ENCODE measurements at places on chromosomes 16 and 17.

DNA sequence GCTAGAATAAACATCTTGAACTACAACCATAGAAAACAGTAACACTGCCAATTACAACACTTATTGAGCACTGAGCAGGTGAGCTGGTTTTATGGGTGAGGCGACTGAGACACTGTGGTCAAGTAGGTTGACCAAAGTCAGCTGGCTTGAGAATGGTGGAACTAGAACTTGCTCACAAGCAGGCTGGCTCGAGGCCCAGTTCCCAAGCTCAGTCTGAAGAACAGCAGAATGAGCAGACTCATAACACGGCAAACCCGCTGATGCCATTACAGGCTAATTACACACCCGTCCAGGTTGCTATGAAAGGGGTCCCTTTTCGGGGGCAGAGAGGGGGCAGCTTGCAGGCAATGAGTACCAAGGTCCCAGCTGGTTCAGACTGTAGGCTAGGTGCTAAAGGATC, 6.5 kb downstream of the ZZEF1 start:
- DNase-seq, result no peak

- DNase-seq, result no peak
These were observed 32.5 kb upstream of the CLEC3A start for GRCh38 chr16:77989846-77990245.

- no peak for DNase-seq
These were observed 36.1 kb downstream of the HIC1 start for GRCh38 chr17:2090804-2091534.

DNA sequence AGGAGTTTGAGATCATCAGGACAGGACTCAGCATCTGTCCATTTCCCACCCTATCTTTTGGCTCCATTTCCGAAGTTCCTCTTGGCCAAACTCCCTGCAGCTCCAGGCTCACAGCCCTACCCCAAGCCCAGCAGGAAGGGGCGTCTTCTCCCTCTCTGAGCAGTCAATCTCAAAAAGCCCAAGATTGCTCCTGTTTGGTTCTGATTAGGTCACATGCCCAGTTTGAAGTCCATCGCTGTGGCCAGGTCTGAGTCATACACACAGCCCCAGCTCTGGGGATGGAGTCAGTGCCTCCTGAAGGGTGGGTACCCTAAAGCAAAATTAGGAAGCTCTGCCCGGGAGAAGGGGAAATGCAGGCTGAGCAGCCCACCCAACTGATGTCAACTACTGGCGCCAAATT, 23.9 kb downstream of the SNX20 start:
- no peak for DNase-seq

DNA sequence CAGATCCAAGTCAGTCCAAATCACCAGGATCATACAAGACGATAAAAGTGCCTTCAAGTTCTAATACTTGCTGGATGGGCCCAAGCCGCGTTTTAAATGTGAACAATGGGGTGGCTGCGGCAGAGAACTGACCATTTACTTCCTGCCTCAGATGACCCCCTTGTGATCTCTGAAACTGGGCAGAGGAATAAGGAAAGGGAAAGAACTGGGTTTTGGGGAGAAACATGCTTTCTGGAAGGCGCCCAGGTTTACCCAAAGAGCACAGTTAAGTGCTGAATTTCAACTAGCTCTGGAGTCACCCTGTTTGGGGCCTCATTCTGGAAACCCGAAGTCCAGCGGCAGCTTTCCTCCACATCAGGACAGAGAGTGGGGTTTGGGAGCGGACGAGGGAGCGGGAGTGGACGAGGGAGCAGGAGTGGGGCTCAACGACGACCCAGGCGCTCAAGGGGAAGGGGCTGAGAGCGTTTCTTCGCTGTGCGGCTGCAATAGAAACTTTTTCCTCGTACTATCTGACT, 1.6 kb downstream of the FAM20A start:
- no peak for DNase-seq

- no peak for DNase-seq
These were observed 10.3 kb downstream of the ZNF385C start for GRCh38 chr17:42087736-42088705.

- DNase-seq, result no peak
These were observed 26.7 kb upstream of the DUSP14 start for GRCh38 chr17:37463039-37463438.

- no peak for DNase-seq
These were observed 39.2 kb upstream of the FAM20A start for GRCh38 chr17:68640242-68640989.

- DNase-seq, result no peak
These were observed 765.1 kb upstream of the CA10 start for GRCh38 chr17:52923658-52924057.

- no peak for DNase-seq
These were observed 3.6 kb upstream of the SLFN11 start for GRCh38 chr17:35377068-35377467.

DNA sequence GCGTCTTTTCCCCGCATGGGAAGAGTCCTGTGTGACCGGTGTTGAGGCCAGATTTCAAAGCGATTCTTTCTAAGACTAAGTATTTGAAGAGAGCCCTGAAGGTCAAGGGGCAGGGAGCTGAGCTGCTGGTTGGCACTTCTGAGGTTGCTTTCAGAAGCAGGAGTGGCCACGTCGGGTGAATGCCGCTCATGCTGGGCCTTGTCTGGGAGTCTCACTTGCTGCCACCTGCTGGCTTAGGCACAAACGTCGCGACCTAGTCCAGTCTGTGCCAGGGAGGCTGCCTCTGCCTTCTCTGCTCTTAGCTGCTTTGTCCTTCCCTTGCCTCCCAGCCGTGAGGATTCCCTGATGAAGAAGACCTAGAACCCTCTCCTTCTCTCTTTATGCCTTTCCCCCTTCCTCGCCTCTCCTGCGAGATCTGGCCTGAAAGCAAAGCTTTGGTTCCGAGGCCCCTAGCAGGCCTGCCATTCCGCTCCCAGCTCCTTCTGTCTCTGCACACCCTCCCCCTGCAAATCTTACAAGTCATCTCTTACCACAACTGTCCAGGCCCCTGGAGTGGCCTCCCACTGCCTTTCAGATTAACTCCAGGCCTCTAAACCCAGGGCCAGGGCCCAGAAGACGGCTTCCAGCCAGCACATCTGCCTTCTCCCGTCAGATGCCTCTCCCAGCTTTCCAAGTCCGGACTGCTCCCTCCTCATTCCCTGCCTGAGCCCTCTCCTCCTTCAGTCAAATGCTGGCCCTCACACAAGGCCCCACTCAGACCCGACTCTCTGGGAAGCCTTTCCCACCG, 11.4 kb downstream of the CTNS start:
- no peak for DNase-seq

DNA sequence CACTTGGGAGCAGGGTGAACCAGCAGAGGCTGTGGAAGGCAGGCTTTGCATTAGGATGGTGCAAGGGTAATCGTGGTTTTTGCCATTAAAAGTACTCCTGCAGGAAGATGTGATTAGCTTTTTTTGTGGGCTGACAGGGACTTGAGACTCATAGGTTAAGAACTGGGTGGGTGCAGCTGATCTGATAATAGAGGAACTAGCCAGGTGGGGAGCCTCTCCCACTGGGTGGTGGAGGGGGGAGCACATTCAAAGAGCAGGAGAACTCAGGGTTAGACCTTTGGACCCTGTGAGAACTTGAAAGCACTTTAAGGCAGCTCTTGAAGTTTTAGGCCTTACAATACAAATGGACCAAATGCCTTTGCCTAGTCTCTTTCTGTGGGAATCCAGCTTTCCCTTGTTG, 32.4 kb downstream of the CCL4 start:
- DNase-seq, result no peak

GRCh38 chr17:82228278-82228841, 482 bp upstream of the SLC16A3 start:
- peak; percentile 57 for DNase-seq

- DNase-seq, result no peak
These were observed at the start of gene EVPLL for GRCh38 chr17:18377437-18378204. TSS of gene EVPLL (plus strand) at chr17:18377778. CDS start at chr17:18380938, 3,160 bp downstream.

- DNase-seq, result peak; percentile 27
These were observed at the start of gene MT1E for GRCh38 chr16:56625140-56625942. TSS of gene MT1E (plus strand) at chr16:56625781. CDS start at chr16:56625852, 71 bp downstream.

- no peak for DNase-seq
These were observed 211.7 kb downstream of the FTO start for GRCh38 chr16:53915452-53916160.

DNA sequence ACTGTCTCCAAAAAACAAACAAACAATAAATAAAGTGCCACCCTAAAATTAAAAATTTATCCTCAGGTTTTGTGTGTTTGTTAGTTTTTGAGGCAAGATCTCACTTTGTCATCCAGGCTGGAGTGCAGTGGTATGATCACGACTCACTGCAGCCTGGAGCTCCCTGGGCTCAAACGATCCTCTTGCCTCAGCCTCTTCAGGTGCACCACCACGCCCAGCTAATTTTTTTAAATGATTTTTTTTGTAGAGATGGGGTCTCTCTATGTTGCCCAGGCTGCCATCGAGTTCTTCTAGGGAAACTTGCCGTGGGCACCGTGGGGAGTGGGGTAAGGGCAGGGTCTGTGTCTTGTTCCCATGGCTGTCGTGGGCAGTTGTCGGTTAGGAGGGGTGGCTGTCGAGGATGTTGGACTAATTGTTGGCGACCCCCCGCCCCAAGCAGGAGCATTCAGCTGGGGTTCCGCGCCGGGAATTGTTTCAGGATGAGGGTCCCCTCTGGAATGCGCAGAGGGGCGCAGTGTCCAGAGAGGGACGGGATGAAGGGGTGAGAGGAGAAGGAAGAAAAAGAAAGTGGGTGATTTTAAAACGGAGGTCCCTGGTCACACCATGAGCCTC, 1.1 kb upstream of the RNF213 start:
- no peak for DNase-seq

DNA sequence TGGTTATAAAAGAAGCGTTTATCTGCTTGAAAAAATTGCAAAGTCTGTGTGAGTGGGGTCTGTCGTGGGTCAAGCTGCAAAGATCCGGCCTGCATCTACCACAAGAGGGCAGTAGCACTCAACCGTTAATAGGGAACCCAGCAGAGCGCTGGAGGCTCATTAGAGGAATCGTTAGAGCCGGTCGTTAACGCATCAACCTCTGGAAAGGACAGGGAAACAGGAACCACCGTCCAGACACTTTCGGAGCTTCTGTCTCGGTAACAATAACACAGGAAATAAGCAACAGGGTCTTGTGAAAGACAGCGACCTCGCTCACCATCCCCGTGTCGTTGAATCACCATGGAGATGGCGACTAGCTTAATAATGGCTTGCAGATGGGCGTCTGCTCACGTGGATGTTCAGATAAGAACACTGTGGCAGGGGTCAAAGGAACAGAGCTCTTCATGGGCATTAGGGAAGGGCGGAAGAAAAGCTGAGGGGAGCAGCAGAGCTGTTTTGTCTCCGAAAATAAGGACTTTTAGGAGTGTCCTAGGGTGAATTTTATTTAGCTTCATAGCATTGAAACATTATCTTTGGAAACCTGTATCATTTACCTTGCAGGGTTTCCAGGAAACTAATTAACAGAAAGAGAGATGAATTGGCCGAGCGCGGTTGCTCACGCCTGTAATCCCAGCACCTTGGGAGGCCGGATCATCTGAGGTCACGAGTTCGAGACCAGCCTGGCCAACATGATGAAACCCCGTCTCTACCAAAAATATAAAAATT, 11.9 kb upstream of the NSRP1 start:
- DNase-seq, result peak; percentile 50

DNA sequence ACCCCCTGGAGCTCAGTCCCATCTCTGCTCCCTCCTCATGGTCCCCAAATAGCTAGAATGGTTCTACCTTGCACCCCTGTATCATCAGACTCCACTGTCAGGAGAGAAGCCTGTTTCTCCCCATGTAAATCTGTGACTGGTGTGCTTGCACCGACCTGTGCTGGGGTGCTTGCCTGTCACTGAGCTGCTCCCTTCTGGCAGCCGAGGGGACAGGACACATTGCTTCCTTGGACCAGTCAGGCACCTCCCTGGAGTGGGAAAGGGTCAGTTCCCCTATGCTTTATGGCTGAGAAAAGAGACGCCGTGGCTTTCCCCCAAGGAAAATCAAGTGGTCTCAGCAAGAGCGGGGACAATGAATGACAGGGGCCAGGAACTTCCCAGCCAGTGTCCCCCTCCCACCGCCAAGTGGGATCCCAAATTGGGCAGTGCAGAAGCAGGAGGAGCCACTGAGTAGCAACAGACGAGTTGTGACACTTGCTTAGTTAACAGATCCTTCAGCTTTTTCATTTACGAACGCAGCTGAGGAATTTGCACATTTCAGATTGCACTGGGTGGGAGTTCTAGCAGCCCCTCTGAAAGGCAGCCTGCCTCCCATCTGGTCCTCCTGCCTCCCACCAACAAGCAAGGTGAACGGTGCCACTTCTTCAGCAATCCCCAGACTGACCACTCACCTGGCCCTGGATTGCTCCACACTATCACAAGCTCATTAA, 156.4 kb downstream of the KATNIP start:
- no peak for DNase-seq

DNA sequence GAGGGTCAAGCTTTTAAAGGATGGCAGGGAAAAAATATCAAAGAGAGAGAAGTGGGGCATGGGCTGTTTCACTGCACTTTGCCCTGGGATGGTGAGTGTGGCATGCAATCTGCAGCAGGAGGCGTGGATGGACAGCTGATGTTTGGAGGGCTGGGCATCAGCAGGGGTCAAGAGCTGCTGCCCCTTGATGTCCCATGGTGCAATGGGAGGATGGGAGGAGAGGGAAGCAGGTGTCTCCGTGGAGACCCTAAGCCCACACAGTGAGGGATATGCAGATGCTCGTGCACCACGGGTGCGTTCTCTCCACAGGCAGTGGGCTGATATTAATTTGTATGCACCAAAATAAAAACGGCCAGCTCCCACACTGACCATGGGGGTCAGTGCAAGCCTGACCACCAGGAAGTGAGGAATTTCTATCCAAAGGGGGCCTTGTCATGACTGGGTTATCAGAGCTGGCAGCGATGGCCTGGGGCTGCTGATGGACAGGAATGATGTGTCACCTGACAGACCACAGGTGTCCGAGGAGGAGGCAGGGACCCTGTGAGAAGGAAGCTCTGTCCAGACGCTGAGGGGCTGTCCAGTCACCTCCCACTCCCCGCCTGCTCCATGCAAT, 183.6 kb downstream of the IRF8 start:
- no peak for DNase-seq

- DNase-seq, result no peak
These were observed 146.4 kb downstream of the IRX3 start for GRCh38 chr16:54140057-54140787.

GRCh38 chr17:78672871-78673371, 95.7 kb upstream of the DNAH17 start:
- DNase-seq, result no peak

GRCh38 chr17:72056727-72057290, 64.0 kb upstream of the SOX9 start:
- no peak for DNase-seq

DNA sequence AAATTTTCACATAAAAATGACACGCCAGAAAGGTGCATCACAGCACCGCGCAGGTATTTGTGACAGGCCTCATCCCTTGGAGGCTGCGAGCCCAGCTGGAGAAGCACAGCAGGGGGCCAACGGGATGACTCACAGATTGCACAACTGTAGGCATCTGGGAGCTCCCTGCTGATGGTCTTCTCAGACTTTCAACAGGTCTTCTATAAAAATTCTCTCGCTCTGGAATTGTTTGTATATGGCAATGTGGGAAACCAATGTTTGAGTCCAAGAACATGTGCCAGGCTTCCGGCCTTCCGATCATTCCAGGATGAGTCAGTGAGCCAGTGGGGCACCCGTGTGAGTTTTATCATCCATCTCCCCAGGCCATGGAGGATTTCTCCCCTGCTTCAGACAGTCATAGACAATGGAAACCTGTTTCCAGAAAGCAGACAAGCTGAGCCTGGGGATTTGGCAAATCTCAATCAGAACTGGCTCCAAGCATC, 24.1 kb upstream of the ADORA2B start:
- DNase-seq, result no peak

- no peak for DNase-seq
These were observed 1.7 kb downstream of the ATP6V0A1 start for GRCh38 chr17:42460371-42460770.

GRCh38 chr16:51815523-51815922, 664.5 kb upstream of the SALL1 start:
- DNase-seq, result no peak

GRCh38 chr17:80795754-80796153, 195.9 kb upstream of the CHMP6 start:
- DNase-seq, result no peak

All from activated effector memory CD4-positive, alpha-beta T cell treated with Interleukin-2 at 50 U/mL for 16 hours (primary cell).